ENCODE measurements at places on chromosomes 3 and 15.

DNA sequence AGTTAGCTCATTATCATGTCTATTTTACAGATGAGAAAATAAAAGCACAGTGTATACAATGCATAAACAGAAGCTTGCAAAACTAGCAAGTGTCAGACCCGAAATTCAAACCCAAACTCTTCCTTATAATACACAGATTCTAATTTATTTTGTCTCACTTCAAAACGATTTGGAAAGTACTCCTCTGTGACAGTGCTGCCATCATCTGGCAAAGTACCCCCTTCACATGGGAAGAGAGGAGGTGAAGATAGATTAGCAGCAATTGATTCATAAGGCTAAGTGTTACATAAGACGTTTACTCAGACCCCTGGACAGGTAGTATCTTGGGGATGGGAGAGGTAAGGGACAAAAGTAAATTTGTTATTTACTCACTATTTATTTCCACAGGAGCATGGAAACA, 744.0 kb upstream of the SGO1 start:
- no peak for DNase-seq

- DNase-seq: no peak
Measured at GRCh38 chr3:112958811-112959560, 15.9 kb downstream of the CD200R1 start.

GRCh38 chr3:154307363-154307762, 16.9 kb downstream of the DHX36 start:
- no peak for DNase-seq

DNA sequence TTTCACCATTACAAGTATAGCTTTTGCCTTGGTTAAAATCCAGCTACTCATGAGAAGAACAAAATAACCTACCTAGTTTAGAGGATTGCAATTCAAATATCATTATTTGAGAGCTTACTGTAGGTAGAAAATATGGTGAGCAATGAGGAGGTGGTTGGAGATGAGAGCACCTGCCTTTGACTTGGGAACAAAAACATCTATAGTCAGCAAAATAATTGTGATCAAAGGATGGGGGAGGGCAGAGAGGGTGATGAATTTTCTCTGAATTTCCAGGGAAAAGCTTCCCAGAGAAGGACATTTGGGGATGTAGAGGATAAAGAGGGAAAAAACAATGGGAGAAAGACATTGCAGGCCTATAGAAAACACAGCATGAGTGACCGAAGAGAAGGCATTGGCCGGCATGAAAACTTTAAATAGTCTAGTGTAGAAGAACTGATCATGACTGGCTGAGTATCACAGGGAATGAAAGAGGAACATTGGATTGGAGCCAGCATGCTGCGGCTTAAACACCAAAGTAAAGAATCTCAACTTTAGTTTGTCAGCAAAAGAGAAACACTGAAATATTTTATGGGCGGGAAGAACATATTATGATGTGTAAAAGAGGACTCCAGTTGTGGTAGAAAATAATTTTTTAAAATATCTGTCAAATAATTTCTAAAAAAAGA, 581.3 kb downstream of the UNC13C start:
- no peak for DNase-seq

DNA sequence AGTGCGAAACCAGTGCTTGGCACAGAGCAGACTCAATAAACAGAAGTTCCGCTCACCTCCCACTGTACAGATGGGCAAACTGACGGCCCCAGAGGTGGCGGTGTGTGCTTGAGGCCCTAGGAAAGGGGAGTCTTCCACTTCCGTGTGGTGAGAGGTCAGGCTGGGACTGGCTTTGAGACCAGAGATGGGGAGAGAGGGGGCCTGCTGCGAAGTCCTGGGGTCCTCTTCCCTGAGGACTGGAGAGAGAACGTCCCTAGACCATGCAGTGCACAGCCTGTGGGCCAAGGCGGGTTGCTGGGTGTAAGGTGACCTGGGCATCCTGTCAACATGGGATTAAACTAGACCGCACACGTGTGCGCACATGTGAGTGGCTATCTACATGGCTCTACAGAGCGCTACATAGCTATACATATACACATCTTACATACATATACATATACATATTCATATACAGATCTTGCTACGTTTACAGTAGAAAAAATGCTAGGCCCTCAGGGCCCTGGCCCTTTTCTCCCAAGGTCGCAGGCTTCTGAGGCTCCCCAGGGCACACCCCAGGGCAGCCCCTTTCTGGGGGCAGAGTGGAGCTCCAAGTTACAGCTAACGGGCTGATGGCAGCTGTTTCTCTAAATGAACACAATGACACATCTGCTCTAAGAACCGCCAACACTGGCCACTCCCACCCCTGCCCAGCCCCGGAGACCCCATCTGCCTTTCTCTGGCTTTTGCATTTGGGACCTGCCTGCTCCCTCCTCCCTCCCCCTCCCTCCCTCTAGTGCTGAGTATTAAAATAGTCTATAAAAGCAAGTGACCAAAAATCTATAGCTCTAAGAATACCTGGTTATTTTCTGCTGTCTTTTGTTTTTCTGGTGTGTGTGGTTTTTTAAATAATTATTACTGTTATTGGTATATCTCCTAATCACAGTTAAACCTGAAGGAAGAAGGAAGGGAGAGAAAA, 47.0 kb downstream of the HCN4 start:
- DNase-seq: no peak

DNA sequence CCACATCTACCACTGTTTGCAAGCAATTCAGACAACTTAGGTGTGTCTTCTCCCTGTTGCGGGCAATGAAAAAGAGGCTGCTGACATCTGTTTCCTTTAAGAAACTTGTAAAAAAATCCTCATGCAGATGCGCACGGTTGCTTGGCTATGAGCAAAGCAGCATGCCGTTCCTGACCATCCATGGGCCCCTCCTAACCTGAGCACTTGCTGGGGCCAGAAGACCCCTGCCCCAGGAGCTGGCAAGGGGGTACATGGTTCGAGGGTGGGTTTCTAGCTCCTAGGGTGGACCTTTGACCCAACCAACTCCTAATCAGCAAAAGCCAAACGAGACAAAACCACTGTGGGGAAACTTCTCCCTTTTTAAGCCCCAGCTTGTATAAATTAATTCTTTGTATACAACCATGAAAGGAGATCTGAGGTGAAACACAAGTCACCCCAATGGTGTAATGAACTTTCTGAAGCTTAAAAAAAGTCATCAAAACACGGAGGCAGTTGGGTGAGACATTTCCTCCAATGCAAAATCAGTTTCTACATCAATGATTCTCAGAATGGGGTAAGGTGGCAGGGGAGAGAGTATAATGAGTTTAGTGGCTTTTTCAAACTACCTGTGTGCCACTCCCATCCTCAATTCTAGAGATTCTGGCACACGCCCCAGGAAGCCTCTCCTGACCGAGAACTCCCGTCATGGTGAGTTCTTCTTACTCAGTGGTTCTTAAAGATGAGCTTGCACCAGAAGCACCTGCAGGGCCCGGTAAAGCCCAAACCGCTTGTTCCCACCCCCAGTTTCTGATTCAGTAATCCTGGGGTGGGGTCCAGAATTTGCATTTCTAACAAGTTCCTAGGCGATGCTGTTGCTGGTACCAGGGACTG, 44.1 kb downstream of the CPN2 start:
- peak; percentile 72 for DNase-seq

DNA sequence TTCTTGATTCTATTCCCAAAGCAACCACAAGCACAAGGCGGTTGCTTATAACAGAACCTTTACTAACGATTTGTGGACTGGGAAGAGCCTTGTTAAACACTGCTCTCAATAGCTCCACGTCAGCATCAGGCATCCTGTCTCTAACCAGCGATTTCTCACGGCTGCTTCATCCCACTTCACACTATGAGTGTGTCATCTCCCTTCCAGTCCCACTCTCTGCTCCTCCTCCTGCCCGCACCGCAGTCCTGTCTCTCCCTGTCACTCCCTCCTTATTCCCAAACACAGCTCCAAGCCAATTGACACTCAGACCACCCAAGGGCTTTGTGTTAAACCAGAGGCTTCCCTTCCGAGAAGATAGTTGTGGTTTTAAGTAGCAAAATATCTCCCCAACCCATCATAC, 94.8 kb downstream of the ABHD5 start:
- no peak for DNase-seq

- peak; percentile 19 for DNase-seq
Measured at GRCh38 chr3:185215873-185216606, 37.8 kb downstream of the EHHADH start.

GRCh38 chr3:120469882-120470301, 19.1 kb upstream of the FSTL1 start:
- no peak for DNase-seq

DNA sequence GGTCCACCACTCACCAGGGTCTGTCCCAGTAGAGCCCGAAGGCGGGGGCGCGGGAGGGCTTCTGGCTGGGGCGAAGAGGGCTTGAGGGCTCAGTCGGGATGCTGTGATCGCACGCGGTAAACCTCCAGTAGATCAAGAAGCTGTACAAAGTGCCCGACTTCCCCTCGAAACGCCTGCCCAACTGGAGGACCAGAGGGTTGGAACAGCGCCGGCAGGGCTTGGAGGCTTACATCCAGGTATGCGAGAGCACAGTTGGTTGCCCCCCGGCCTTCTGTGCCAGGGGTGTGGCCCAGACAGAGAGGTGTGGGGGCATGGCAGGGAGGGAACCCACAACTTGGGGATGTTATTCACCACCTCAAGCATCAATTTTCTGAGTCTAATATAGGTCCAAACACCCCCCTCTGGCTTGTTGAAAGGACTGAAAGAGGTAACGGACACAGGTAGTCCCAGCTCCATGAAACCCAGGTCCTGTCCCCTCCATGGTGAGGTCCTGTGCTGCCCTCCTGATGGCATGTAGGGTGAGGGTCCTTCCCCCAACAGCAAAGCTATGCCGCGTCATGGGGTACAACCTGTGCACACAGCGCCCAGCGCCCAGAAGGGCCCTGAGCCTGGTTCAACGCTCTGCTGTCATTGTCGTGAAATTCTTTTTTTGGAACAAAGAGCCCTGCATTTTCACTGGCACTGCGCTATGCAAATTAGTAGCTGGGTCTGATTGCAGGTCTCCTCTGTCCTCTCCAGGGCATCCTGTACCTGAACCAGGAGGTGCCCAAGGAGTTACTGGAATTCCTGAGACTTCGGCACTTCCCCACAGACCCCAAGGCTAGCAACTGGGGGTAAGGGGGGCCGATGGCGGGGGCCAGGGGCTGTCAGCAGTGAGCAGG, 1.2 kb downstream of the SNX22 start:
- DNase-seq: no peak

- DNase-seq: no peak
Measured at GRCh38 chr3:5458526-5458925, 271.0 kb downstream of the EDEM1 start.

GRCh38 chr3:141735176-141735575, 2.9 kb upstream of the RNF7 start:
- DNase-seq: no peak

- no peak for DNase-seq
Measured at GRCh38 chr3:82473864-82474541, 712.6 kb upstream of the GBE1 start.

- peak; percentile 75 for DNase-seq
Measured at GRCh38 chr3:12994607-12995388, 78.4 kb downstream of the IQSEC1 start.

DNA sequence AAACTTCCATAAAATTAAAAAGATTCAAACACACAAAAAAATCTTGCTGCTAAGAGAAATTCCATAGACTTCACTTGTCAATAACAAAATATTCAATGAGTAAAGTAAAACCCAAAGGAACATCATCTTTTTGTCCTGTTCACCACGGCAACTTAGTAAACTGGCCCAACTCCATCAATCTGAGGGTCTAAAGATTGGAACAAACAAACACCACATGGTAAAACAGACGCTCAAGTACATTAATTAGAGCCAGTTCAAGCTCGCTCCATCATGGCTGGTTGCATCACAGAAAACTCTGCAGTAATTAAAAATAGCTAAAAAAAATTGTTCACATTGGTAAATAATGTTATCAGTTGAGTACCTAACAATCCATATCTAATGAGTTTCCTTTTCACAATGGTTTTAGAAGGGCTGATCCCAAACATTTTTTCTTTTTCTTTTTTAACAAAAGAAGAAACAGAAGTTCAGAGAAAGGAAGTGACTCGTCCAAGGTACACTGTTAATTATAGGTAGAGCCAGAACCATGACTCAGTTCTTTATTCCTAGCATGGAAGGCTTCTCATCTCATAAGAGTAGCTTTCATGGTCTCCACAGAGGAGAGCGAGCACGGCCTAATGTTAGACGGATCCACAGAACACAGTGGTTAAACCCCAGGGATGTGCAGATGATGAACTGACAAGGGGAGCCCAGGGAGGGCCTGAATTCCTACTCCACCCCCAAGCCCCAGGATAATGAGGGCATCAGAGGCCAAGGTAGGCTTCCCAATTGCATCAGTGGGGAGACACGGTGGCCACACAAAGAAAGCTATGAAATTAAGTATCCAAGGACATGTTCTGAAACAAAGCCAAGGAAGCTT, 79.2 kb upstream of the ARHGEF3 start:
- DNase-seq: no peak

- DNase-seq: no peak
Measured at GRCh38 chr3:30578479-30578878, 27.9 kb upstream of the TGFBR2 start.

- no peak for DNase-seq
Measured at GRCh38 chr3:66483006-66483405, 17.8 kb downstream of the LRIG1 start.

DNA sequence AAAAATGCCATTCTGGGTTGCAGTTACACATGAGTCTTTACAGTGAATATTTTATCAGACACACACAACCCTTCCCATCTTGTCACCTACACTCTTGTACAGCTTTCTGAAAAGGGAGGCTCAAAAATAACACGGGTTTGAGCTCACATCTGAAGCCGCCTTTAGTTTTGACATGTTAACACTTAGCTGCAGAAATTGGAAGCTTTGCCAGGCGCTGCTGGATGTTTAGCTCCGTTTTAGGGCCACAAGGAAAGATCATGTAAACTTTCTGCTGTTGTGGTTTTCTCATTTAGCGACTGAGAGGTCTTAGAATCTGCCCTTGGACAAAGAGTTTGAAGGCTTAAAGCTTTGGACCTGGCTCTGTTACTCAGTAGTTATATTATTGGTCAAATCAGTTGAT, 120.1 kb downstream of the OXNAD1 start:
- DNase-seq: no peak

GRCh38 chr3:25587094-25587493, 77.6 kb downstream of the TOP2B start:
- DNase-seq: no peak

DNA sequence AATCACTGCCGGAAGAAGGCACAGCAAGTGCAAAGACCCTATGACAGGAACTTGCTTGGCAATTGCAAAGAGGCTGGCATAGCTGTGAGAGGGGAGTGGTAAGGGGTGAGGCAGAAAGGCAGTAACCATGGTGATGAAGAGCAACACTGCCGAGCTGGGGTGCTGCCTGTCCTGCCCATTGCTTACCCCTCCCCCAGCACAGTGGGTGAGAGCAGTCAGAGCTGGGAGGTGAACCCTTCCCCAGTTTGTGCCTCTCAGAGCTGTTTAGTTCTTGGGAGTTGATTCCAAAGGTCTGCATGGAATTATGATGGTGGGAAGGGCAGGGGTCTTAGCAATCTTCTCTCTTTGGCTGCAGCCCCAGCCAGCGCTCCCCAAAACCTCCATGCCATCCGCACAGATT, 8.8 kb downstream of the TYRO3 start:
- no peak for DNase-seq

- no peak for DNase-seq
Measured at GRCh38 chr3:178421069-178421468, 115.2 kb upstream of the KCNMB2 start.

GRCh38 chr3:12231431-12231830, 57.4 kb upstream of the PPARG start:
- DNase-seq: no peak
